Cardiac septum (tissue), 1 donor: ENCODE measurements at places on chromosomes 5 and 9.

DNA sequence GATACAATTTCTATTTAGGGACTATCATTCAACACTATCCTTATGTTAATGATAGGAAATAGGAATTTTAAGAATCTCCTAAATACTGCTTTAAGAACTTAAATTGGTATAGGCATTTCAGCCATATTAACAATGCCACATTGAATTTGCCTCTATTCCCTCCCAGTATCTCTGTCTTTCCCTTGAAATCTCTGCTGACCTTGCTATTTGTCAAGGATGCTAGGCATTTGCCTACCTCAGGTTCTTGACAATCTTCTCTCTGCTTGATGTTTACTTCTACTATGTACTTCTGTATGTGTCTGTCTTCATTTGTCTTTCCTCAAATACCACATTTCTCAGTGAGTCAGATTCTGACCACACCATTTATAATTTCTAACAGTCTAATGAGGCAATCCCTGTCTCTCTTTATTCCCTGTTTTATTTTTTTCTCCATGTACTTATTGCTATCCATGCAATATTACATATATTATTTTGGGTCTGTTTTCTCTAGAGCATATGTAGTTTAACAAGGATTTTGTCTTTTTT is 1461.4 kb upstream of the CDH9 start:
- DNase-seq, result no peak

DNA sequence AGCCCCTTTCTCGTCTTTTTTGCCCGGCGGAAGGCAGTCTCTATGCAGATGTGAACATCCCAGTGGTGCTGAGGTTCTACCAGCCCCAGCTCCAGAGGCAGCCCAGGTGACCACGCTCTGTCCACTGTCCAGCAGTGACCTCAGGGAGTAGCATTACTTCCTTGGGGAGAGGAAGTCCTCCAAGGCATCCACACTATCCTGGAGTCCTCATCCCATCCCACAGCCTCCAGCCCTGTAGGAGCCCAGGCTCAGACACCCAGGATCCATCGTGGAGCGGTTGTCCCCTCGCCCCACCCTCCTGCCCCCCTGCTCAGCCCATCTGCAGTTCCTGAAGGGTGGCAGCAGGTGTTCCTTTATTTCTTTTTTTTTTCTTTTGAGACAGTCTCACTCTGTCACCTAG is 294.5 kb upstream of the IRX4 start:
- DNase-seq, result peak; percentile 62

- DNase-seq, result no peak
Observed at GRCh38 chr9:123044586-123044985, 11.1 kb downstream of the GPR21 start.

DNA sequence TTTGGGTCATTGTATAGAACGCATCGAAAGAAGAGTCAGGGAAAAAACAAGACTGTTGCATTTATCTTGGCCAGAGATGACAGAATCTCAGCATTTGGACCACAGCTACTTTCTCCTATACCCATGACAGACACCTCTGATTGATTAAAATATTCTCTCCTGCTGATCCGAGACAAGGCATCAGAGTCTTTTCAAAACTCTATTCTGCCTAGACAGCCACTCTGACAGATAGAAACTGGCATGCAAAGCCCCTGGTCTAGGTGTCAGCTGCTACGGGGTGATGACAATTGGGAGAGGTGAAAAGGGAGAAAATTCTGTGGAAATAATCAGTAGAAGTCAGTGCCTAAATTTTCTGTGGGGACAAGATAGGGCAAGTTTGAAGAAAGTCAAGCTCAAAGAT is 152.2 kb downstream of the PIK3R1 start:
- no peak for DNase-seq

DNA sequence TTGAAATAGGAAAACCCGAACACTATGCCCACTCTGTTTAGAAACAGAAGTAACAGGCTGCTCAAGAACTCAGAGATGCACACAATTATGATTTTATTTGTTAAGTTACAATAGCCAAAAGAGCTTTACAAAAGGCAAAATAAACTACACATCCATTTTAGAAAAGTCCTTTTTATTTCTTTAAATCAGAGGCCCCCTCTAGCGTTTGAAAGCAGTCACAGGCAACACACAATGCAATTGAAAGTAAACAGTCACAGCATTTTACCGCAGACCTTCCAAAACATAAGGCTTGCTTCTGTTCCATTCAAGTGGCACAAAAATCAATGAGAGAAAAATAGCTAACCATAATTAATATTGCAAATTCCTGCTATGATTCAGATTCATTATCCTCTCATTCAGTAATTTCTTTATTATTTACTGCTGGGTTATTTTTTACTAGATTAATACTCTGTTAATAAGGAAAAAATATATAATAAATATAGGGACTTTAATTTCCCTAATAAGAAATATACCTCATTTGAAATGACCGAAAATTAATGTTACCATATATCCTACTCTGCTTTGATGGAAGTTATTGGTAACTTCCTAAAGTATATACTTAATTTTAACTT is 78.3 kb downstream of the CEP120 start:
- DNase-seq, result no peak

- no peak for DNase-seq
Observed at GRCh38 chr5:169580964-169581363, 2.6 kb upstream of the SPDL1 start.
